ENCODE measurements at places on chromosomes 3 and 15.

DNA sequence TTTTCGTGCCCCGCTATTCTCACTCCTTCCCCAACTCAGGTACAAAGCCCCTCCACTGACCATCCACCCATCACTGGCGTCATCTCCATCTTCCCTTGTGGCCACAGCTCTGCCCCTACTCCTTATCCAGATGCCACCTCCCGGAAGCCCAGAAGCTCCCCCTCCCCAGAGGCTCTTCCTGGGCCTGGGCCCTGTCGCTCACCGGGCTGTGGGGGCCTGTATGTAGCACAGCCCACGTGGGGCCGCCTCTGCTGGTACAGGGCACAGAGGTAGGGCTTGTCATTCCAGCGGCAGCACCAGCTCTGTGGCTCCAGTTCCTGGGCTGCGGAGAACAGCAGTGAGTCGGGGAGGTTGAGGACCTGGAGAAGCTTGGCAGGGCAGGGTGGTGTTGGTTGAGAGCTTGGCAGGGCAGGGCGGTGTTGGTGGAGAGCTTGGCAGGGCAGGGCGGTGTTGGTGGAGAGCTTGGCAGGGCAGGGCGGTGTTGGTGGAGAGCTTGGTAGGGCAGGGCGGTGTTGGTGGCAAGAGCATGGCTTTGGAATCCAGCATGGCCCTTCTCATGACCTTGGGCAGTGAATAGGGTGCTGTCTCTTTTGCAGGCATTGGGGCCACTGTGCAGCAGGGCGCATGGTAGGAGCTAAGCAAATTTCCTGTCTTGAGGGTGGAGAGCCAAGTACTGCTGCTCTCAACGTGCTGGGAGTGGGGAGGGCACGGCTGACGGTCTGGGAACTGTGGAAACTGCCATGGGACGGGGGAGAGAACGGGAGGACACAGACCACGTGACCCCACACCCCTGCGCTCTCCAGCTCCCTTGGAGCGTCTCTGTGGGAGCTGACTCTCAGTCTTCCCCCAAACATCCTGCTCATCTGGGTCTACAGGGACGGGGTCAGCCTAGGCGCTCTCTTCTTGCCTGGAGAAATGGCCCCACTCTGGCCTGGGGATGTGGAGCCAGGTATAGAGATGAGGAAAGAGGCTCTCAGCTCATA lies 43.4 kb downstream of the MUC20 start:
- no peak for DNase-seq

DNA sequence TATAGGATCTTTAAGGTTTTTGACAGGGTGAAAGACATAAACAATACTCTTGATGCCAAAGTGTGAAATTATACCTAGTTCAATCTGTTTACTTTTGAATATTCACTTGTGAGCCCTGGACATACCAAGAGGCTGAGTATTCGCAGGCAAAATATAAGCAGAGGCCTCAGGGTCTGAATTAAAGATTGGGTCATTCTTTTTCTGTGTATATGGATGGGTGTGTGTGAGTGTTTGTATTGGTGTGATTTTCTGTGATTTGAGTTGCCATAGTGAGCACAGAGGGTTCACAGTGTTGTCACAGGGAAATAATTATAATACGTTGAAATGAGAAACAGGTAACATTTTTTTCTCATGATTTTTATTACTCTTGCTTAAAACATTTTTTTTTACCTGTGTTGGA lies 770.7 kb upstream of the ALCAM start:
- DNase-seq, result no peak

DNA sequence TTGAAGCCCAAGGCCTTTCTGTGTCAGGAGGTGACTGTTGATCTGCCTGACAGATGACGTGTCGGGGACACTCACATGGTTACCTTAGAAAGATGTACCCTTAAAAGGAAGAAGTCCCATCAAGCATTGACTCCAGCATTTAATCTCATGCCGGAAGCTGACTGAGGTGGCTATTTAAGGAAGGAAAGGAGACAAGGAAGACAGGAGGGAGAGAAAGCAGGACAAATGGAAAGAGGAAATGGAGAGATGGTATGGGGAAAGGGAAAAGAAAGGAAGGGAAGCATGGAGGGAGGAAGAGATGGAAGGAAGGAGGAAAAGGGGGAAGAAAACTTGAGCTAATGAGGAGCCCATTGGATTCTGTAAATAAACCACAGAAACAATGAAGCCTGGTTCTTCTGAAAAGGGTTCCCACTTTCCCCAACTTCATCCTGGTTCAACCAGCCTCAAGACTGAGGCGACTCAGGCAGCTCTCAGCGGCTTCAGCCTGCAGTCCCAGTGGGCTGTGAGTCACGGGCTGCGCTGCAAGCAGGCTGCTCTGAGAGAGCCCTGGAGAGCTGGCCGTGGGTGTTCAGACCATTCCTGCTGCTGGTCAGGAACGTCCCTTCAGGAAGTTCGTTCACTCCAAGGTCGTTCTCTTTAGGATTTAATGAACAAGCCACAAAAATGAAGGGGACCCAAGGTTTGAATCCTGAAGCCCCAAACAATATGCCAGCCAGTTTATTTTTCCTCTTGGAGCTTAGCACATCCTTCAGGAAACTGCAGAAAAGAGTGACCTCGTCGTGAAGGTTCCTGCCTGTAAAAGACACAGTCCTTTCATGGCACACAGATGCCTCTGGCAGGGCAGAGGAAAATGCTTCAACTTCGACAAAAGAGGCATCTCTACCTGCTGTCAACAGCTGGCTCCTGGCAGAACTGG lies 69.6 kb upstream of the THBS1 start:
- DNase-seq, result no peak

- DNase-seq, result no peak
These were observed 442.4 kb upstream of the RARB start for GRCh38 chr3:24985668-24986067.

DNA sequence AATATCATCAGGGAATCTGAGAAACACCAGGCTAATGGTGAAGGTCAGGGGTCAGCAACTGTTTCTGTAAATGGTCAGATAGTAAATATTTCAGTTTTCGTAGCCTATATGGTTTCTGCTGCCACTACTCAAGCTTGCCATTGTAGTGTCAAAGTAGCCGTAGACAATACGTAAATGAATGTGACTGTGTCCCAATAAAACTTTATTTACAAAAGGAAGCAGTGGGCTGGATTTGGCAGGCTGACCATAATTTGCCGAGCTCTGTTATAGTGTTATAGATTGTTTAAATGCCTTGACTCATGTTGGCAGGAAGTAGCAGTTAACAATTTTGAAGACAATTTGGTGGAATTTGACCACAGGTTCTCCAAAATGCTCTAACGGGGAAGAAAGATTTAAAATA lies 548.2 kb downstream of the FOXP1 start:
- DNase-seq, result no peak

- no peak for DNase-seq
These were observed 191.5 kb downstream of the FOXB1 start for GRCh38 chr15:60195611-60196010.

GRCh38 chr15:69156736-69157381 lies 3.6 kb upstream of the GLCE start:
- DNase-seq, result no peak

GRCh38 chr15:66165856-66166255 lies 87.7 kb downstream of the MEGF11 start:
- no peak for DNase-seq

GRCh38 chr3:87494264-87494663 lies 217.9 kb upstream of the POU1F1 start:
- no peak for DNase-seq

DNA sequence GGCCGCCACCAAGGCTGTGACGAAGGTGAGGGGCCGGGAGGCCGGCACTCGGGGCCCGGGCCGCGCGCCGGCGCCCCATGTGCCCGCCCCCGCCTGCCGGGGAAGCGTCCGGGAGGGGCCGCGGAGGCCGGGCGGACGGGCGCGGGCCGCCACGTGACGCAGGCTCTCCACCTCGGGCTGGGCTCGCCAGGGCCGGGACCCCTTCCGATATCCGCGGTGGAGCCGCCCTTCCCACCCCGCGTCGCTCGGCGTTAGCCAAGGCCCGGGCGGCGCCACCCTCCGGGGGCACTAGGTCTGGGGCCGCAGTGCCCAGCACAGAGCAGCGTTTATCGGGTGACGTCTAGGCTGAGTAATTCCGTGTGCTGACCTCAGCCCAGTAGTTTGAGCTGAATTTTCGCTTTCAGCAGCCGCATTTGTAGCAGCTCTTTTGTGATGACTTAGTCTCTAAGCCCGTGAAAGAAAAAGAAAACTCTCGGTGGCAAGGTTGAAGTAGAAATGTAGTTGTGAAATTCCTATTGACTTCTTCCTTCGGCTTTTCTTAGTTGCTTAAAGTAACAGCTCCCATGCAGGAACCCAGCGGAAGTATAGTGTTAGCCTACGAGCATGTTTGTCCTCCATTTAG lies 885 bp downstream of the CDV3 start:
- DNase-seq, result peak; percentile 76

GRCh38 chr15:82807920-82808633 lies 1.4 kb upstream of the WHAMM start:
- DNase-seq, result no peak

- no peak for DNase-seq
These were observed 49.0 kb downstream of the THBS1 start for GRCh38 chr15:39629906-39630305.

DNA sequence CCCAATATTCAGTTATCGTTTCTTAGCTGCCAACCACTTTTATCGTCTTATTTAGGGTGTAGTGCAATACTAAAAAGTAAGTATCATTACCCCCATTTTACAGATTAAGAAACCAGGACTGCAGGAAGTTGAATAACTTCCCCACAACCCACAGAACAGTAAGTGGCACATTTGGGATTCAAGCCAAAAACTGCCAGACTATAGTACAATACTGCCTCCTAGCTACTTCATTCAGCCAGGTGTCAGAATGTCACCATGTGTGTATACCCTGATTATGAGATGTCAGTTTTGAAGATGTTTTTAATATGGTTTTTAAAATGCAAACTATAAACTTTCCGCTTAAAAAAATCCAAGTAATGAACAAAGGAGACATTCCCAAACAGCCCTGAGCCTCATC lies 74.2 kb upstream of the PROK2 start:
- peak; percentile 72 for DNase-seq

GRCh38 chr3:126125781-126126251 lies 41.9 kb upstream of the SLC41A3 start:
- no peak for DNase-seq

GRCh38 chr15:77266708-77267386 lies 153.1 kb downstream of the PEAK1 start:
- DNase-seq, result no peak

DNA sequence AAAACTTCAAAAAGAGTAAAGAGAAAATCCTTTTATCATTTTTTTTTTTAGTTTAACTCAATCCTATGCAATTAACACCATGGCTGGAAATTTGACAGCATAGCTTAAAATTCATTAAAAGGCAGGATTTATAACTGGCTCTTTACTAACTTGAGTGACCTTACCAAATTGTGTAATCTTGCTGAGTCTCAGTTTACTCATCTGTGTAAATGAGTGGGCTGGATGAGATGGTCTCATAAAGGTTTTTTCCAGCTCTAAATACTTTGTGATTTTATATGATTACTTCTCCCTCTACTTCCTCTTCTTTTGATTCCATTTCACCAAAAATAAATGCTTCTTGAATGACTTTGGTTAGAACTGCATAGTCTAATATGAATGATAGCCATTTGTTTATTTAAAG lies 234.9 kb upstream of the SATB1 start:
- DNase-seq, result no peak

DNA sequence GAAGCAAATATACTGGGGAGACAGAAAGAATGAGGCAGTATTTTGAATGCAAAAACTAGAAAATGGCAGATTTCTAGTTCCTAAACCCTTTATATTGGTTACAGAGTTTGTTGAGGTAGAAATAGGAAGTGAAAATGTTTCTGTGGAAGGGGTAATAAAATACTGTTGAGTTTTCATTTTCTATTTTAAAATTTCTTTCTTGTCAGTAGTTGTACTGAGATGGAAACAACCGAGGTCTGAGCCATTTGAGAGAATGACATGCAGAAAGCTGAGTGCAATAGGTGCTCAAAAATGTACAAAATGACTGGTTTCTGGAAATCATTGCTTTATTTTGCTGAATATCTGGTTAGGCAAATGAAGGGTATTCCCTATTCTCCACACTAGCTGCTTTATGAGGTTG lies 361.4 kb downstream of the CHL1 start:
- DNase-seq, result no peak

- DNase-seq, result no peak
These were observed 109.9 kb downstream of the IQSEC1 start for GRCh38 chr3:12963231-12963896.

GRCh38 chr15:81886080-81886479 lies 159.7 kb downstream of the MEX3B start:
- no peak for DNase-seq

DNA sequence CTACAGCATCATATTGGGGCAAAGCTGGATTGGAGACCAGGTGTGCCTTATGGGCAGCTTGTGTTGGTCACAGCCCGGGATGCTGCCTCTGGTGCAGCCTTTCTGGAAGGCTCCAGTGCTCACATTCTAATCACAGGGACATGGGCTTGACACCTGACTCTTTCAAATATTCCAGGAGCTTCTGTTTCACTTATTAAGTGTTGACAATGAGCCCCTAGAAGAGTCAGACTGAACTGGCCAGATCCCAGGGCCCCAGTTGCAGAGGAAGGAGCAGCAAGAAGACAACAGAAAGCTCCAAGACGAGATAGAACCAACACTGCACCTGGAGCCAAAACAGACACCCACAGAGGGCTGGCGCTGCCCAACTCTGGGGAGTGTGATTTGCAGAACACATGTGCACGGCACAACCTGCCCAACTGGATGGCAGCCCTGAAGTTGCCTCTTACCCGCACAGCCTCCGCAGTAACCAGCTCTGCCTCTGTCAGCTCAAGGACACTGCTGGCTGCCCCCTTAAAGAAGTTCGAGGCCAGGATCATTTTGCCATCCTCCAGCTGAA lies 30.3 kb downstream of the ALDH1L1 start:
- no peak for DNase-seq

DNA sequence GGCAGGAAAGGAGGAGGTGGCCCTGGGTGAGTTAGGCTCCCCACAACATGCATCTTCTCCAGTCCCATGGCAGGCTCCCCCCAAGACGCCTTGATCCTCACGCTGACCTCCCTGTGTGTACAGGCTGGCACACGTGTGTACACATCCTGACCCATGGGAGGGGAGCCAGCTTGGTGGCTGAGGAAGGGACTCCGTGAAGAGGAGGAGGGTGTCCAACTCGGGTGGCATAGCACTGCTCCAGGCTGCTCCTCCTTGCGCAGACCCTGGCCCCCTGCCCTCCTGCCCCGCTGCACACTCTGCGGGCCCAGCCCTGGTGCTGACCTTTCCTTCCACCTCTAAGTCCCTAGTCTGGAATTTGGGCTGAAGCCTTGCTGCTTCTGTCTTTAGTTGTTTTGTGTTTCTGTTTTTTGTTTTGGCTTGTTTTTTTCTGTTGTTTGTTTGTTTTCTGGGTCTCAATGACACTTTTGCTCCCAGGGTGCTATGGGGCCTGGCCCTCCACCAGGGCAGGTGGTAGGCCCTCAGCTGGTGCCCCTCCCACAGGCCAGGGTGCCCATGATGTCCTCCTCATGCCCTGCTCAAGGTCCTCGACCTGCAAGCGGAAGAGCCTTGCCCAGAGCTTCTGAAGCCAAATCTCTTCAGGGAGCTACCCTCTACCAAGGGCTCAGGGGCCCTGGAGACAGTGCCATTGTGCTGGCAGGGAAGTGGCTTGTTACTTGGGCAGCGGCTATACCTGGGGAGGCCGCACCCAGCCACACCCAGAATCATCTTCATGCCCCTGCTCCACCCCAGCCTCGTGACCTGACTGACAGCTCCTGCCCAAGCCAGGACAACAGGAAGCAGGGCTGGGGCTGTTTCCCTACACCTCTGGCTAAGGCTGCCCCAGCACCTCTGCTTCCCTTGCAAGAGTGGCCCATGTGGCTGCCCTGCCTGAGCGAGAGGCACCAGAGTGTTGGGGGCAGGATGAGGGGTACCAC lies 5.1 kb downstream of the EPHB3 start:
- no peak for DNase-seq
